ENCODE measurements at places on chromosomes 7 and 10. TPM values are rescaled to one million over a fixed set of nuclear protein-coding genes. Genes with fewer than 3 reads are reported as not detected.

- DNase-seq: no peak
Observed at GRCh38 chr10:226018-226417, 90.8 kb downstream of the ZMYND11 start.

DNA sequence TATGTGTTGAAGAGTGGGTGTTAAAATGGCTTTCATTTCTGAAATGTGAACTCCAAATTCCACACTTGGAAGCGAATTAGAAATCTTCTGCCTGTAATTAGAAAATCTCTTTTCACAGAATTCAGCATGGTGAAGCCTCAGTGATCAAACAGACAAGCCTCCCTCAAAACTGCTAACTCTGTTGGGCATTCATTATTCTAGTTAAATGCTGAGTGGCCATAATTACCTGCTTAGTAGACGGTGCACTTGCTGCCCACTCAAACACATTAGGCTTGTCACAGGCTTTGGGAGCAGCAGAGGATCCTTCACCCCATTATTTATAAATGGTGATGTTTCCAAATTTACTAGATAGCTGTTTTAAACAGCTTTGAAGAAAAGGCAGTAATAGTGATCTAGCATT is 177.2 kb upstream of the PCLO start:
- no peak for DNase-seq

GRCh38 chr10:24465124-24465874 is 256.4 kb downstream of the KIAA1217 start:
- DNase-seq: peak; percentile 91

CPXM2 gene
- 14.2 TPM for polyA plus RNA-seq

GRCh38 chr7:146503844-146504243 is 387.2 kb downstream of the CNTNAP2 start:
- no peak for DNase-seq

HECW1 gene
- 2.0 TPM for polyA plus RNA-seq

- DNase-seq: peak; percentile 83
Observed at GRCh38 chr7:519484-520390, at the start of gene PDGFA. PDGFA (minus strand) TSS chr7:519846; CDS start chr7:519001, 845 bp downstream.

CTAGE8 gene
- polyA plus RNA-seq: not detected

- no peak for DNase-seq
Observed at GRCh38 chr7:100565133-100565571, 8.5 kb downstream of the SAP25 start.

DNA sequence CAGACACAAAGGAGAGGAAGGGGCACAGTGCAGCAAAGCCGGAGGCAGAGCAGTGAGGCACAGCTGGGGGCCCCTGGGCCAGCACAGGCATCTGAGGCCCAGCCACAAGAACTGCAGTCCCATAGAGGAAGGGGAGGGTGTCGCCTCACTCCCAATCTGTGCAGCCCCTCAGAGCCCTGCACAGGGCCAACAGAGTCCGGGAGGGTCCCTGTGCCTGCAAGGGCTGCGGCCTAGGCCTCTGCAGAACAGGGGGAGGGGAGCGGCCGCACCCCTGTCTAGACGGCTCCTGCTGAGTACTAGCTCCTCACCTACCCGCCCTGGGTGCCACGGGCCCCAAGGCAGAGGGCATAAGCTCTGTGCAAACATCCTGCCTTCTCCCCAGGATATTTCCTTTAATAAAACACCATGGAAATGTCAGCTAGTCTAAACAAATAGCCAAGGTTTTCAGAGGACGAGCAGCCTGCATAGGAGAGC is 32.4 kb upstream of the RET start:
- DNase-seq: no peak

DNA sequence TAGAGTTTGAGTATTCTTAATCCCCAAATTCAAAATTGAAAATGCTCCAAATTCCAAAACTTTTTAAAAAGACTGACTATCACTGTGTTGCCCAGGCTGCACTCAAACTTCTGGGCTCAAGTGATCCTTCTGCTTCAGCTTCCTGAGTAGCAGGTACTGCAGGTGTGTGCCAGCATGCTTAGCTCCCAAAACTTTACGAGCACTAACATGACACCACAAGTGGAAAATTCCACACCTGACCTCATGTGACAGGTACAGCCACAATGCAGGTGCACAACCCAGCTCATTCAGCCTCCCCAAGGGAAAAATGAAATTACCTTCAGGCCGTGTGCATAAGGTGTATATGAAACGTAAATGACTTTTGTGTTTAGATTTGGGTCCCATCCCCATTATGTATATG is 16.5 kb downstream of the CDC123 start:
- DNase-seq: no peak

PON3 gene
- polyA plus RNA-seq: not detected

CTBP2 gene
- polyA plus RNA-seq: 54.5 TPM

RHOBTB1 gene
- polyA plus RNA-seq: 9.6 TPM

DNA sequence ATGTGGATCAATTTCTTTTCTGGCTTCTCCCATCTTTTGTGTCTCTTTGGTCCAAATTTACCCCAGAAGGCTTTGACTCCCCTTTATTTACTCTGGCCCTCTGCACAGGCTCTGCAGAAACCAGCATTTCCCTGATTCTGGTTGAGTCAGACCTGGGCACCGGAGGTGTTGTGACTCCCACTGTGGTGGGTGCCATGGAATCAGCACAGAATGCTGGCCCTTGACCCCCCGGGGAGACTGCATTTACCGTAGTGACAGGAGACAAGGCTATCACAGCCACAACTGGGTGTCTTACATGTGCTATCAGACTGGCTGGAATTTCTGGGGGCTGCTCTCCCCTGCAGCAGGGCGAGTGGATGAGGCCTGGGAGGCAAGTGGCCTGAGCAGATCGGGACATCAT is 37.6 kb downstream of the PLXDC2 start:
- no peak for DNase-seq

PPP1R17 gene
- polyA plus RNA-seq: 0.29 TPM

DNA sequence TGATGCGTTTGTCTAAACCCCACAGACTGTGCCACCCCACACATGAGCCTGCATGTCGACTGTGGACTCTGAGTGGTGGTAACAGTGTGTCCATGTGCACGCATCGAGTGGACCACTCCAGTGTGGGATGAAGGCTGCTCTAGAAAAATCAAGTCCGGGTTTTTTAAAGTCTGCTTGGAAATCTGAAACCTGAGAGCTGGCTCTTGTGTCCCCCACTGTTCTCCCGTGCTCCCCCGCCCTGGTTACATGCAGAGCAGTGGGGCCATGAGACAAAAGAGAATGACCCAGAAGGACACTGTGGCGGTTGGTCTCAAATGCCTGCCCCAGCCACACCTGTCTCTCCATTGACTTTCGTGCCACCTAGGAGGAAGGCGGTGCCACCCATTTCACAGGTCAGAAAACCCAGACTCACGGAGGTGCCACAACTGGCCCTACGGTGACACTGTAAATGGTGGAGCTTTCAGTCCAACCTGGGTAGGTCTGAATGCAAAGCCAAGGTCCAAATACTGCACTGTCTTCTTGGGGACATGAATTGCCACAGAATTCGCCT is 27.3 kb upstream of the PWWP2B start:
- DNase-seq: no peak

Data from GM23248 (cell line).